Panc1 (cell line): ENCODE measurements at places on chromosomes 2 and 18.

DNA sequence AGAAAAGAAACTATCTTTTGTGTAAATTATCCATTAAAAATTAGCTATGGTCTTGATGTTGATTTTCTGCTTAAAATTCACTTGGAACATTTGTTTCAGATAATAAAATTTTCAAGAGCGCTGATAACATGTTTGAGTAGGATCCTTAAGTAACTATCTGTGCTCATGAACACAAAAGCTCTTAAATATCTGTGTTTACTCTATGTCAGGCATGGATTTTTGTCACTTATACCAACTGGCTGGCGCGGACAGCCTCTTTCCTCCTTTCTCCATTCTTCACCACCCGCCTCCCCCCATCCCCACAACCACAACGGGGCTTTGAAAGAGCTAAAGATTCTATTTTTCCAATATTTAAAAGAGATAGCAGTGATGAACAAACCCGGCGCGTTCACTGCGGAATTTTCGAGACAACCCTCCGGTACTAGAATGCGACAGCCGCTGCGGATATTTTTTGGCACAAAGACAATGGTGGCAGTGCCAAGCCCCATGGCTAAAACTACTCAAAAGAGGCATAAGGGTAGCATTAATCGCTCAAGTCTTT, 181.5 kb downstream of the TCF4 start:
- DNase-seq: no peak

- no peak for DNase-seq
These were observed 25.9 kb upstream of the RAPGEF4 start for GRCh38 chr2:172709566-172710291.

DNA sequence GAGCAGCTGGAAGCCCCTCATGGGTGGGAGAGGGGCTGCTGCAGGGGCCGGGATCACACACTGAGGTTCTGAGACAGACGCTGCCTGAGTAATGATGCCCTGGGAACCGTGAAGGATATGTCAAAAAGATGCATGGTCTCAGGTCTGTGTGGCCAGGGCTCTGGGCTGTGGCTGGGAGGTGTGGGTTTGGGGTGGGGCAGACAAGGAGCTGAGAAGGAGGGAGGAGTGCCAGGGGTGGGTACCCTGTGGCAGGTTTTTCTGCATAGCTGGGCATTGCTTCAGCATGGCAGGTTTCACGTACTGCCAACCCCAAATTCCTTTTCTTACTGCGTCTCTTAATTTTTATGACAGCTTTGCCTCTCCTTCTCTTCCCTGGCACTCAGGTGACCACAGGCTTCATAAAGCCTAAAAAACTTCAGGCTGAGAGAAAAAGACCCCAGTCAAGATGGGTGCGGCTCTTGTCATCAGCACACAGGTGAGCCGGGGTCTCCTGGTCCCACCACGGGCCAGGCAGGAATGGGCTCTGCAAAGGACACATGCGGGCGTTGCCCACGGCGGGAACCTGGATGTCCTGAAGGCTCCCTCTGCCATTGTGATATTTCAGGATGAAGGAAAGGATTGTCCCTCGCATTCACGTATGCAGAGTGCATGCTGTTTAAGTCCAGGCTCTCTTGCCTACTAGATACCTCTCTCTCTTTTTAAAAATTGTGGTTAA, 18.0 kb downstream of the MALL start:
- no peak for DNase-seq

DNA sequence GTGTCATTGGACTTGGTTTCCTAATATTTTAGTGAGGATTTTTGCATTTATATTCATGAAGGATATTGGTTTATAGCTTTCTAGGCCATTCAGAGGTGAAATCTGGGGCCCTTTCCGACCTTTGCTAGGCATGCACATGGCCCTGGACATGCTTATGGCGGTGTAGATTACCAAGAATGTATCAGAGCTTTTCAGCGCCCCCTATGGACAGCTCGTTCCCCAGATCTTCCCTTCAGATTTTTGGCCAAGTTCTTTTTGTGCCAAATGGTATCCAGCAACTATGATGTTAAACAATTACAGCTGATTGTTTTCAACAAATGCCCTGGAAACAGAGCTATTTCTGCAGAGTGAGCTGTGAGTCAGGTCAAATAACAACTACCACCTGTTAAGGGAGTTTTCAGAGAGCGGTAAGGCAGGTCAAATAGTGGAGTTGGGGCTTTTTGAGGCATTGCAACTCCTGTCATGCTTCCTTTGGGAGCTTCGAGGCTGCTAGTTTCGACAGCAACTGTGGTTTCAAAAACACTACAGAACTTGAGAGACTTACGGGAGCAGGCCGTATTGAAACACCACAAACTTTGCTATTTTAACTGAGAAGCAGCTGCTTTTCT, 188.3 kb downstream of the ZNF516 start:
- no peak for DNase-seq

- no peak for DNase-seq
These were observed 113.6 kb upstream of the MGAT5 start for GRCh38 chr2:134140251-134140661.

- DNase-seq: no peak
These were observed 4.2 kb upstream of the SERPINB4 start for GRCh38 chr18:63648241-63648640.

GRCh38 chr2:131029812-131030211, 63.4 kb downstream of the FAM168B start:
- no peak for DNase-seq
